Kidney glomerular epithelial cell (primary cell): ENCODE measurements at places on chromosomes 16 and 17.

DNA sequence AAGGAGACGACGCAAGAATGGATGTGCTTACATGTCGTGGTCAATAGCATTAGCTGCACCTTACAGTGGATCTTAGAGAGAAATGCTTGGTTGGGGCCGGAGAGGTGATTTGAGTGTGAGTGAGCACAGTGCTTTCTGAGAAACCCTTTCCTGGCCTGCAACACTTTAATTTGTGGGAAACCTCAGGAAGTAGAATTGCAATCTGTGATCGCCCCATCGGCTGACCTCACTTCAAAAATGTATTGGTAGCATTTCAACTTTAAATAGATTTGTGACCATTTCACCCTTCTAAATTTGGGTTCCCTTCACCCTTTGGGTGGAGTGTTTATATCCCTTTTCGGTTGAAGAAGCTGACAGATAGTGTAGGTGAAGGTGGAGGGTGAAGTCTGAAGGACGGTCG lies 13.2 kb downstream of the PRKCB start:
- DNase-seq = no peak

- DNase-seq = no peak
Observed at GRCh38 chr17:72687886-72688285, 404.6 kb downstream of the SLC39A11 start.

GRCh38 chr16:46822270-46822669 lies 8.7 kb downstream of the C16orf87 start:
- no peak for DNase-seq

GRCh38 chr17:74759243-74759801 lies 10.9 kb downstream of the NHERF1 start:
- DNase-seq = no peak

- DNase-seq = no peak
Observed at GRCh38 chr16:66510298-66510697, 39.6 kb downstream of the TK2 start.

DNA sequence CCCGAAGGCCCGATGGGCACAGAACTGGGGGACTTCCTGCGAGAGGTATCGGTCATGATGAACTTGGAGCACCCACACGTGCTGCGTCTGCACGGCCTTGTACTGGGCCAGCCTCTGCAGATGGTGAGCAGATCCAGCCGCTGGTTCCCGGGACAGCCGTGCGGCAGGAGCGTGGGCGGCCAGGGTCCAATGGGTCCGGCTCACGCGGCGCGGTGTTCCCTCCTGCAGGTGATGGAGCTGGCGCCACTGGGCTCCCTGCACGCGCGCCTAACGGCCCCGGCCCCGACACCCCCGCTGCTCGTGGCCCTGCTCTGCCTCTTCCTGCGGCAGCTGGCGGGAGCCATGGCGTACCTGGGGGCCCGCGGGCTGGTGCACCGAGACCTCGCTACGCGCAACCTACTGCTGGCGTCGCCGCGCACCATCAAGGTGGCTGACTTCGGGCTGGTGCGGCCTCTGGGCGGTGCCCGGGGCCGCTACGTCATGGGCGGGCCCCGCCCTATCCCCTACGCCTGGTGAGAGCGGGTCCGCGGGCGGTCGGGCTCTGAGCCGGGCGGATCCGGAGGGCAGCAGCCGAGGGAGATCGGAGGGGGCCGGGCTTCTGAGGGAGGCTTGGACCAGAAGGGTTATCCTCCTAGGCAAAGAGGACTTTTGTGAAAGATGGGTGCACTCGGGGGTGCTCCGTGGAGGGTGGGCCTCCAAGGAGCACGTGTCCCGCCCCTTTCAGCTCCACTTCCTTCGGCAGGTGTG lies 3.0 kb downstream of the TNK1 start:
- DNase-seq = no peak

- DNase-seq = no peak
Observed at GRCh38 chr17:40326014-40326831, 17.2 kb downstream of the RARA start.

- DNase-seq = no peak
Observed at GRCh38 chr16:66207139-66207882, 159.2 kb upstream of the CDH5 start.

DNA sequence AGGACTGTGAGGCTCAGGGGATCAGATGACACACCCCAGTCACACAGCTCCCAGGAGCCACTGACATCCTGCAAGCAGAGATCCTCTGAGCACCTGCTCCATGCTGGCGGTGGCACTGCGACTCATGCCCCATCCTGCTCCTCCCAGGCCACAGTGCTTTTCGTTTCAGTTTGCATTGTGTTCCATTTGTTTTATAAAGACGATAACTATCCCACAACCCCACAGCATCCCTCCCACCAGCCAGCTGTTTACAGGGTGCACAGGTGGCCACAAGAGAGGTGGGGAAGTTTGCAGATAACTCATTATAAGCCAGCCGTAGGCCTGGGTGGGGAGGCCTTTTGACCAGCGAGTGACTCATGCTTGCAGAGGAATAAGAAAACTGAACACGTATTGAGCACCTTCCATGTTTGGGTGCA lies 28.2 kb downstream of the BCO1 start:
- no peak for DNase-seq

GRCh38 chr16:77299395-77299794 lies 100.2 kb downstream of the SYCE1L start:
- DNase-seq = peak; percentile 67

DNA sequence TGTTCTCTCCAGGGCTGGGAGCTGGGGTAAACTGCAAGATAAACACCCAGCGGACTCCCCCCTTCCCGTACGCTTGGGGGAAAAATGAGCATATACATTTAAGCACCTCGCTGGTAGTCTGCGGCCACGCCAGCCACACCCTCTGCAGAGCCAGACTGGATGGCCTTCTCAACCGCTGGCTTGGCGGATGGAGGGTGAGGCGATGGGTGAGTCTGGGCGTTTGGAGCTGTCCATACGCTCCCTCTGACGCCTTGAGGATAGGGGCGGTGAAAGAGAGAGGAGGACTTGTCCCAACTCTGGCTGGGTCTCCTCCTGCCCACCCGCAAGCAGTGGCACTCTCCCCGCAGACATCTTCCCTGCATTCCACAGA lies 1.0 kb downstream of the ITGA3 start:
- DNase-seq = peak; percentile 73

- no peak for DNase-seq
Observed at GRCh38 chr17:7094652-7095019, 14.6 kb upstream of the CLEC10A start.

GRCh38 chr17:2188971-2189630 lies 114.5 kb downstream of the SMG6 start:
- no peak for DNase-seq

- no peak for DNase-seq
Observed at GRCh38 chr16:68749432-68749831, 12.3 kb downstream of the CDH1 start.

DNA sequence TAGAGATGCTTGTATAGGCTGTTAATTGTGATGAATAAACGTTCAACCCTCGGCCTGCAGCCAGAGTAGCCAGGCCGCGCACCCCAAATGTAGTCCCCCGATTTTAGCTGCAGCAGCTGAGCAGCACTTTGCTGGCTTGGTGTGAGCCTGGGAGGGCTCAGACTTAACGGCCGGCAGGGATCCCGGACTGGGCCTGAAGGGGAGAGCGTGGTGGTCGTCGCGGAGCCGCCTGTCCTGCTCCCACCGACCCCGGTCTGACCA lies 11.9 kb downstream of the ZNF629 start:
- no peak for DNase-seq

GRCh38 chr16:24294131-24294530 lies 38.0 kb downstream of the CACNG3 start:
- DNase-seq = no peak

DNA sequence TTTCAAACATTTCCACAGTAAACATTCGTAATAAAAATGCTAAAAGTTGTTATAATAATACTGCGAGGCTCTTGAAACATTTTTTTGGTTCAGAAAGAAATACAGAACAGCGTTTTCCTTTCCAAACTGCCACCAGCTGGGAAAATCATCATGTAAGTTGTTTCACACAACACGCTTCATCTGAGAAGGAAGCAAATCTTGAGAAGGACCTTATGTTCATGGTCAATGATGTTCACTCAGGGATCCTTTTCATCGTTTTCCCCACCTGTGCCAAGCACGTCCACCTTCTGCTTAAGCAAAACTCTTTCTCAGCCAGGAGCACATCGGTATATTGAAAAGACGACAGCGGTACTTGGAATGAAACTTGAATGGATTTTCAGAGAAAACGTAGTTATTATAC lies 274.5 kb upstream of the ELAC2 start:
- DNase-seq = no peak

DNA sequence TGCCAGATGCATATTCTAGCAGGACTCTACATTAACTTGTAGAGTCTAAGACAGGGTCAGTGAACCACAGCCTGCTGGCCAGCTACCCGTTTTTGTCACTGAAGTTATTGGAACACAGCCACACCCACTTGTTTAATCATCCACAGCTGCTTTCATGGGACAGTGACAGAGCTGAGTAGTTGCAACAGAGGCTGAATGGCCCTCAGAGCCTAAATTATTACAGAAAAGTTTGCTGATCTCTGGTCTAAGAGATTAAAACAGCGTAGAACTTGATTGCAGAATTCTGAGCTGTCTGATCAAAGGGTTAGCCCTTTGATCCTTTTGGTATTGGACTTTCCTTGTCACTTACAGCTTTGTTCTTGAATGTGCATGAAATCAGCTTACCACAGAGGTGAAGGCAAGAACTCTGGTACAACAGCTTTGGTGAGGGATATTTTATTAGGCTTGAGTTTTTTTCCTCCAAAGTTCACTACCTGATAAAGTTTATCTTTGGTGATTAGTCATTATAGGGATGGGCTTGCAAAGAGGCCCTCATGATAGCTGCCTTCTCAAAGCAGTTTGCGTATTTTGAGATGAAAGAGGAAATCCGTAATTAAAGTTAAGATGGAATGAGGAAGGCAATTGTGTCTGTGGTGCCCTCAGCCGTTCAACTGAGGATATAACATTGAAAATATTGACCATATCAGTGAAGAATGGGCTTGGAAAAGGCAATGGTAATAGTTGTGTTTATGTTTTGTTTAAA lies 23.6 kb downstream of the ALDH3A2 start:
- no peak for DNase-seq

DNA sequence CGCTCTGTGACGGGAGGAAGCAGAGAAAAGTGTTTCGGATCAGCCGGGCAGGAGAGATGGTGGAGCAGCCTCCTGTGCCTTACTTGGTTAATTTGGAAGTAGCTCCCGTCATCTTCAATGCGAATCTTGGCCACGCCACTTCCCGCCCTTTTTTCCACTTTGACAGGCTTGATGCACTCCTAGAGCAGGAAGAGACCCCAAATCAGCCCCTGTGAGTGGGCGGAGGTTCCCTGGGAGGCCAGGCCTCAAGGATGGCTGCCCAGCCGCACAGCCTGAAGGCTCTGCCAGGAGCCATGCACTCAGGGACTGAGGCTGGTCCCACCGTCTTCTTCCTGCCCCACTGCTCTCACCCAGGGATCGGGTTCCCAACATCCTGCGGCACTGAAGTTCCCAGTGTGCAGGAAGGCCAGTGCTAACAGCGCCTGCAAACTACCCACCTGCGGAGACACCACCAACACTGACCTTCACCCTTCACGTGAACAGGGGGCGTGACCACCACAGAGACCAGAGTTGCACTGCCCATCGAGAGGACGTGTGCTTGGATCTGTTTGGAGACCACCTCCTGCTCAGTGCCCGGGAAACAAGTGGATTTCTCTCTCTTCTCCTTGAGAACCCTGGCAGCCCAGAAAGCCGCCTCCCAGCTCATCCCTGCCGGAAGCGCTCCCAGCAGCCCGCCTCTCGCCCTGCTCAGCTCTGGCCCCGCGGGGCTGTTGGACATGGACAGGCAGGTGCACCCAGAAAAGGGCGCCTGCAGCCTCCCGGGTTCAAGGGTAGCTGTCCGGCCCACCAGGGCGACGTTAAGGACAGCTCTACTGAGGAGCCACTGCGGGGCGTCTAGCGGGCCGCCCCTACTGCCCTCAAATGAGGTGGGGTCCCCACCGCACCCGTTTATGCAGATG lies 988 bp downstream of the CIAO3 start:
- DNase-seq = no peak

GRCh38 chr16:13629704-13630103 lies 290.2 kb upstream of the ERCC4 start:
- DNase-seq = no peak

DNA sequence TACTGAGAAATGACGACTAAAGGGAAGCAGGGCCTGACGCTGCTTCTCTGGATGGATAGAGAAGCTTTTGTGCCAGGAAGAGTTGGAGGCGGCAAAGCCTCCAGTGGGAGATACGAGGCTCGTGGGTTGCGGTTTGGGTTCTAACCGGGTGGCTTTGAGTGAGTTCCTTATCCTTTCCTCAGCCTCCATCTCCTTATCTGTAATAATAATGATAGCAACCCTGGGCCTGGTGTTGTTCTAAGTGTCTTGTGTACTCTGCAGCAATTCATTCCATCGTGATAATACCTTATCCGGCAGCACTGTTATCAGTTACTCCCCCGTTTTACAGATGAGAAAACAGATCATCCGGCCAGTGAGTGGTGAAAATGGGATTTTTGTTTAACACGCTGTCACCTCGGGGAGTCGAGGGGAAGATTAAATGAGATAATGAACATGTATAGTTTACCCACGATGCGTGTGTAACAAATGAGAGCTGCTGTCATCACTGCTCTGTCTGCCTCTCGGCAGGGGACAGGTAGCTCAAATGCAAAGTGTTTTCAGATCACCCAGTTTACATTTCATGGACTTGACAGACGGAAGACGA lies 52.0 kb upstream of the LHX1 start:
- DNase-seq = no peak
